ENCODE measurements at places on chromosomes 1 and 21.

DNA sequence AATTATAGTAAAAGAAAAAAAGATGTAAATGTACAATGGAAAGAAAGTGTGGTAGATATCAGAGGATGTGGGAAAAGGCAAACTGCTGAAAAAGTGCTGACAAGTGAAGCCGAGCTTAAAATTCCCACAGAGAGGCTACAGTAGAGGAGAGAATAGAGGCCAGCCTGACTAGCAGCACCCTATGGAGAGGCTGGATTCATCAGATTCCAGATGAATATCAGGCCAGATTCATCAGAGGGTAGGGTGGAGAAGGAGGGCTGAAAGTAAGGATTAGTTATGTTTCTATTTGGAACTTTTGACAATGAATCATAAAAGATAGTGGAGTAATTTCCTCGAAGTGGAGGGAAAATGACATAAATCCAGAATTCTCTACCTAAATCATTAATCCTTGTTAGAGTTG lies 60.4 kb upstream of the NEK7 start:
- no peak for DNase-seq

- DNase-seq: no peak
Measured at GRCh38 chr21:36188937-36189336, 32.3 kb downstream of the DOP1B start.

- peak; percentile 29 for DNase-seq
Measured at GRCh38 chr1:34406833-34407539, 230.3 kb downstream of the C1orf94 start.

- DNase-seq: no peak
Measured at GRCh38 chr1:31503570-31503969, 72.7 kb upstream of the TINAGL1 start.

GRCh38 chr21:44708213-44708865 lies 3.0 kb downstream of the TSPEAR start:
- peak; percentile 44 for DNase-seq

GRCh38 chr1:32201011-32201855 lies 838 bp downstream of the CCDC28B start:
- DNase-seq: peak; percentile 53

- DNase-seq: no peak
Measured at GRCh38 chr1:151284013-151284577, 2.0 kb downstream of the ZNF687 start.

Measured in NCI-H1417 (cell line).